CD4-positive, alpha-beta T cell treated with Interleukin-4 for 4 hours (primary cell): ENCODE measurements at places on chromosomes 2 and 18.

DNA sequence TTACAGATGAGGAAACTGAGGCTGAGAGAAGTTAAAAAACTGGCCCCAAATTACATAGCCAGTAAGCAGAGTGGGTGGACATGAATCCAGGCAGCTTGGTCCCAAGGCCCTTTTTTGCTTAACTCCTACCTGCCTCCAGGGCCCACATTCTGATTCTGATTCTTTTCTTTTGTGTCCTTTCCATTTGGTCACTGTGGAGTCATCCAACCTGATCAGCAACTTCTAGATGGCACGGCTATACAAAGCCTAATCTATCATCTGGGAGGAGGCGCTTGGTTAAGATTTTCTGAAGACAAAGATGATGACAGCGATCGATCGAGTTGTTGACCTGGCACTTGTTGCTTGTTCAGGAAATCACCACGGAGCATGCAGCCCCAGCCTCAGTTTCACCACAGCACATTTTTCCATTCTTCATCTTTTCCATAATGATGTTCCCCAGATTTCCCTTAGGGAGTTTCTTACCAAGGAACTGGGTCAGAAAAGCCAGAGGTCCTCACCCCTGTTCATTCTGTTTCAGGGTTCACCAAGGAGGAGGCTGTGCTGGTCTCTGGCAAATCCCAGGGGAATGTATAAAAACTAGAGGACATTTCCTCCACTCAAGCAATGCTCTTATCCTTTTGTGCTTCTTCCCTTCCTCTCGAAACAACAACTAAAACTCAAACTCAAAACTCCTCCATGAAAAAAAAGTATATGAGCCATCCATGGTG, 6.9 kb upstream of the IGFBP2 start:
- no peak for DNase-seq

GRCh38 chr2:76381624-76382023, 670.9 kb upstream of the GCFC2 start:
- DNase-seq, result no peak

DNA sequence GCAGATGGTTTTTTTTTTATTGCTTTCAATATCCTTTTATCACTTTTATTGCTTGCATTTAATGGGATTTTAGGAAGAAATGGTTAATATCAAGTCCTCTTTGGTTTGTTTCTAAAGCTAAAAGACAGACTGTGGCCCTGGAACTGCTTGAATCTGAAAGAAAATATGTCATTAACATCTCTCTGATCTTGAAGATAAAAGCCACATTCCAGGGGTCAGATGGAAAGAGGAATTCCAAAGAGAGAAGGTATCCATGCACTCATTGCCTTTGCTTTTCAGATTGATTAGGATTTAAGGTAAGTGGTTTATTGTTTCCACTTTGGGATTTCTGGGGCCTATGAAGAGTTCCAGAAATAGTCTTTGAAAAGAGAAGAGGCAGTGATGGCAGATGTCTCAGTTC, 54.1 kb downstream of the ARHGEF33 start:
- no peak for DNase-seq

- peak; percentile 87 for DNase-seq
Measured at GRCh38 chr2:224927646-224928173, 114.6 kb downstream of the DOCK10 start.

GRCh38 chr2:16487686-16488085, 177.9 kb downstream of the CYRIA start:
- DNase-seq, result no peak

- no peak for DNase-seq
Measured at GRCh38 chr2:53334610-53335009, 433.0 kb upstream of the CHAC2 start.

DNA sequence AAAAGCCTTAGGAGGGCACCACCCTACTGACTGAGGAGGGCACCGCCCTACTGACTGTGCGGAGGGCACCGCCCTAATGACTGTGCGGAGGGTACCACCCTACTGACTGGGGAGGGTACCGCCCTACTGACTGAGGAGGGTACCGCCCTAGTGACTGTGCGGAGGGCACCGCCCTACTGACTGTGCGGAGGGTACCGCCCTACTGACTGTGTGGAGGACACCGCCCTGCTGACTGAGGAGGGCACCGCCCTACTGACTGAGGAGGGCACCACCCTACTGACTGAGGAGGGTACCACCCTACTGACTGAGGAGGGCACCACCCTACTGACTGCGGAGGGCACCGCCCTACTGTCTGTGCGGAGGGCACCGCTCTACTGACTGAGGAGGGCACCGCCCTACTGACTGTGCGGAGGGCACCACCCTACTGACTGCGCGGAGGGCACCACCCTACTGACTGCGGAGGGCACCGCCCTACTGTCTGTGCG, 150.2 kb upstream of the NFATC1 start:
- peak; percentile 71 for DNase-seq

DNA sequence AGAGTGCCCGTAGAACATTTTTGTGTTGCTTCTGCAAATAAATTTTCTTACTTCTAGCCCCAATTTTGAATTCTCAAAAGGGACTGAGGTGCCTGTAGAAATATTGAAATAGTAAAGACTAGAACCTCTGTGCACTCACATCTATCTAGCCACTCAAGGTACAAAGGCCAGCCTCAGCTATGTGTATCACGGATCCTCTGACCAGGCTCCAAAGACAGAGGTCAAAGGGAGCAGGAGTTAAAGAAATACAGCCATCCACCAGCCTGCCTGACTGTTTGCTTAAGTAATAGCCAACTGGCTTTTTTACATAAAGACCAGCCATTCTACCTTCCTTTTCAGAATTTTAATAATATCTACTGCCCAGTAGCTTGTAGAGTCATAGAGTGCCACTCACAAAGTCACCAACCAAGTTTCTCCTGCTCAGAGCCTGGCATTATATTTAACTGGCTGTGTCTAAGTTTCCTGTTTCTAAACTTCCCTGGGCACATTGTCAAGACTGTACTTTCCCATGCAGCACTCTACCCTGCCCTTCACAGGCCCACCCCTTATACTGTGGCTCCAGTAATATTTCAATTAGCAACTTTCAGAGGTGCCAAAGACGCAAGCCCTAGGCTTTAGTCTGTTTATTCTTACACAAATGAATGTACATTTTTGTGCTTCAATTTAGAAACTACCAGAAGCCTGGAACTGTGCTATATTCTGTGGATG, 338.3 kb upstream of the NT5C1B start:
- no peak for DNase-seq

GRCh38 chr2:240640939-240641338, 15.7 kb downstream of the GPR35 start:
- no peak for DNase-seq

GRCh38 chr2:190637903-190638618, 10.8 kb upstream of the NAB1 start:
- no peak for DNase-seq

GRCh38 chr18:67651438-67651837, 134.9 kb upstream of the DSEL start:
- no peak for DNase-seq

DNA sequence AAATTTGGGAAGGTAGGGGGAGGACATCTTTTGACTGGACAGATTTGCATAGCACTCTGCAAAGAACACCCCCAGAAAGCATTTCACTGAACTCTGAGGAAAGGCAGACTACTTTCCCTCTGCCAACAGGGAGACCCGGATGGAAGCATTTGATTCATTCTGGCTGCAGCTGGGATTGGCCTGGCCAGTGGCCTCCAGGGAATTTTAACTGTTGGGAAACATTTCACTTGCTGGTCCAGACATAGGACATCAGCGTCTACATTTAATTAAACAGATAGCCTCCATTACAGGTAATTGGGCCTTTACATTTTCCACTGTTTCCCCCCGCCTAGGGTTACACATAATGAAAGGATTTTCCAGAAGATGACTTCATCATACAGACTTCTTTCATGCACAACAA, 92.8 kb downstream of the MARCHF4 start:
- no peak for DNase-seq

GRCh38 chr2:190344276-190344827, 963 bp downstream of the INPP1 start:
- peak; percentile 6 for DNase-seq

DNA sequence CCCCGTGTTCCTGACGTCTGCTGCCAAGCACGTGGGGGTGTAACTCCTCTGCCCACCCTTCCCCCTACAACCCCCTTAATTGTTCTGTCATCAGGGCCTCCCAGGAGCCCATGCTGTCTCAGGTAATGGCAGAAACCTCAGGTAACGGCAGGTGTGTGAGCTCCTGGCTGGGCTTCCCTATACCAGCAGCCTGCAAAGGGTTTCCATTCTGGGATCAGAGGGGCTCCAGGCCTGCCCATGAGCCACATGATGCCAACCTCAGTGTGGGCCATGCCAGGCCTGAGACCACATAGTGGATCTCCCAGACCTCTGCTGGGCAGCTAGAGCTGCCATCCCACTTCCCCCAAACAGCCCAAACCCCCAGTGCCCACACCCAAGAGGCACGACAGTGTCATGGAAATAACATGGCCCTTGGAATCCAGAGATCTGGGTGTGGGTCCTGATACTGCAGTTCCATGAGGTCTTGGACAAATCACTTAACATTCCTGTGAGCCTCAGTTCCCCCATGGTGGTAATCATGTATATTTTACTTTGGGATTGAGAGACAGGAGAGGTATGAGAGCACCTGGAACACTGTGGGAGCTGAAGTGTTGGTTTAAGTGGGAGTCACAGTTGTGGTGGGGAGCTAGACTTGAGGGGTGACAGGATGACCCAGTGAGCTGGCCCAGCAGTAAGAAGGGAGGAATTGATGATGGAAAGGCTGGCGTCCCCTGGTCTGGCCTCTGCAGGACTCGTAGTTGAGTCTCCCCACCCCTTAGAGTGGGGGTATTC, 59.6 kb downstream of the ATOH8 start:
- no peak for DNase-seq

DNA sequence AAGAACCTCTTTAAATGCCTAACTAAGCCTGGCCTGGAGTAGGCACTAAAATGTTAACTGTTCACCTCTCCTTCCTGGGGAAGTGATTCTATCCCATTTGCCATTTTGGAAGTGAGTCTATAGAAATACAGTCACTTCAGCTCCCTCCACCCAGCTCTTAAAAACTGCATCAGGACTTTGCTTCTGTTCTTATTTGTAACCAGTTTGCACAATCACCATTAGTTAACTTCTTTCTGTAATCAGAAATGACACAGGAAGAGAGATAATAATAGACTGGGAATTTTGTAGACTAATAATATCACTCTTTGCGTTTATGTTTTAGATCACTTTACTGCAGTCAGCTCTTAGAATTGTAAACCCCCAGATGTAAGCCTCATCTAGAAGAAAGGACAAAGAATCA, 16.0 kb upstream of the MARCO start:
- no peak for DNase-seq

- no peak for DNase-seq
Measured at GRCh38 chr2:189835855-189836558, 51.8 kb downstream of the PMS1 start.

- no peak for DNase-seq
Measured at GRCh38 chr18:39935598-39935997, 2019.4 kb upstream of the PIK3C3 start.

- DNase-seq, result no peak
Measured at GRCh38 chr18:825891-826585, 14.0 kb upstream of the YES1 start.

DNA sequence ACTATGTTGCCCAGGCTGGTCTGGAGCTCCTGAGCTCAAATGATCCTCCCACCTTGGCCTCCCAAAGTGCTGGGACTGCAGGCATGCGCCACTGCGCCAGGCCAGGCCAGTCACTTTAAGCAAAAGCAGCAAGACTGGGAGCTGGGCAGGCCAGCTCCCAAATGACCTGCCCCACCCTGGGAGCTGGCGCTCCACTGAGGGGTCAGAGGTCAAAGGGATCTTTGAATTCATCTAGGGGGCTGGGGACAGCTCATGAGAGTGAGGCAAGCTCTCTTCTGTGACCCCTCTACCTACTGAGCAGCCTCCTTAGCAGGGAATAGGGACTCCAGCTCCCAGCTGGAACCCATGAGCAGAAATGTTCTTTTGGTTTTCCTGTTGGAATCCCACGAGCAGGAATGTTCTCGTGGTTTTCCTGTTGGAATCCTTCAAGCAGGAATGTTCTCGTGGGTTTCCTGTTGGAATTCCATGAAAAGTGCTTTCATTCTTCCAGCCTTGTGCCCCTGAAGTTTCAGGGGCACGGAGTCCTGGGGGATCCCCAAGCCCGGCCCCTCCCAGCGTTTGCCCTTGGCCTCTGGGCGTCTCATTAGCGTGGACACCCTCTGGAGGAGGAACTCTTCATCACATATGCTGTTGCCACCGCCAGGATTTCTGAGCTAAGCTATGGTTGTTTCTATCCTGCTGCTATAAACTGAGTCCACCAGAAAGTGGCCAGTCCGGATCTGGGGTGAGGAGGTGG, 162.0 kb upstream of the HAAO start:
- no peak for DNase-seq

DNA sequence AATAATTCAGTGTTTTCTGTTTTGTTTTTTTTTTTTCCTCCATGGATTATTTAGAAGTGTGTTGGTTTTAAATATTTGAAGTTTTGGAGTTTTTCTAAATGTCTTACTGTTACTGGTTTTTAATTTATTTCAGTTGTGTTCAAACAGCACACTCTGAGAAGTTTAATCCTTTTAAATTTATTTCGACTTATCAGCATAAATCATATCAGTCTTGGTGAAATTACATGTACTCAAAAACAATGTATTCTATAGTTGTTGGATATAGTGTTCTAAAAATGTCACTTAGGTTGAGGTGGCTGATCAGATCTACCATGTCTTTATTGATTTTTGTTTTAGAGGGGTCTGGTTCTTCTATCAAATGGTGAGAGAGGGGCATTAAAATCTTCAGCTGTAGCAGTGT, 134.7 kb downstream of the NCOA1 start:
- no peak for DNase-seq

GRCh38 chr2:26582890-26583289, 58.3 kb downstream of the CIB4 start:
- no peak for DNase-seq

GRCh38 chr2:38465789-38466127, 88.7 kb upstream of the ATL2 start:
- DNase-seq, result no peak

DNA sequence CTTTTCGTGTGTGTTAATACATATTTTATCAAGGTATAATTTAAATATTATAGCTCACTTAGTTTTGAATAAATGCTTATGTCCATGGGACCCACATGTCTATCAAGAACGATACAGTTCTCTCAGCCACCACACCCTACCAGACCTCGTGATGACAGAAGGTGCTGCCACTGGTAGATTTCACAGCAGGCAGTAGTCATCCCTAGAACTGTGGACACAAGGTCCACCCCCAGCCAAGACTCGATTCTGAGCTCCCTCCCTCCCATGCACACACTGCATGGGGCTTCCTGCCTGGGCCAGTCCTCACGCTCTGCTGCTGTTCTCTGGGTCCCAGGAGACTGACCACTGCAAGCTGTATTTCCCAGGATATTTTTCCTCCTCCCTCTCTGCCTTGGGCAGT, 26.5 kb upstream of the CREB1 start:
- DNase-seq, result no peak

DNA sequence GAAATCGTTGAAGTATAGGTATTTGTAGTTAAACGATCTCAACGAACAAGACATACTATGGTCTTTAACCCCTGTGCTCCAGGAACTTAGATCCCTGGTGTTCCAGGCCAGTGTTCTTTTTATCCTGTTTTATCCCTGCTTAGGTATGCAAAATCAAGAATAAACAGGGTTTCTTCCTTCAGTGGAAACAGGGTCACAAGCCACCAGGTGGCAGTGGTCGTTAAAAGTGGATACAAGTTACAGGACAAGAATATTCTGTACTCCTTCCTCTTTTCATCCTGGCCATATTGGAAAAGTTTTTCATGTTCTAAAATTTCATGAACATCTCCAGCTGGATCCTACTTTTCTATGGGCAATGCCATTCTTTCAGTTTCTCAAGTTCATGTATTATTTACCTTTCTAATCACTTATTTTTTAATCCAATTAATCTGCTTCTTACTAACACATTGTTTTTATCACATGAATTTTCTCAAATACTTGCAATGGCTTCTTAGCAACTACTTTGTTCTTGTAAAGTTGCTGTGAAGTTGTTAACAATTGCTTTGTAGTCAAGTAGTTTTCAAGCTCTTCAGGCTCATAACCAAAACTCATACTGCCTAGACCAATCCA, 16.4 kb upstream of the HNMT start:
- peak; percentile 27 for DNase-seq
